ENCODE measurements at places on chromosomes 4 and X.

GRCh38 chr4:84849051-84849640 lies 117.3 kb downstream of the WDFY3 start:
- DNase-seq, result no peak

- no peak for DNase-seq
These were observed 274.9 kb upstream of the GK2 start for GRCh38 chr4:79682801-79683530.

- DNase-seq, result no peak
These were observed 78.1 kb downstream of the SRPX start for GRCh38 chrX:38142610-38143009.

GRCh38 chrX:148854306-148854705 lies 353.9 kb downstream of the AFF2 start:
- DNase-seq, result no peak

GRCh38 chr4:21554066-21554465 lies 394.5 kb downstream of the KCNIP4 start:
- DNase-seq, result no peak
